ENCODE measurements at places on chromosomes 16 and 17.

- no peak for DNase-seq
Measured at GRCh38 chr17:45949755-45950320, 49.2 kb upstream of the STH start.

DNA sequence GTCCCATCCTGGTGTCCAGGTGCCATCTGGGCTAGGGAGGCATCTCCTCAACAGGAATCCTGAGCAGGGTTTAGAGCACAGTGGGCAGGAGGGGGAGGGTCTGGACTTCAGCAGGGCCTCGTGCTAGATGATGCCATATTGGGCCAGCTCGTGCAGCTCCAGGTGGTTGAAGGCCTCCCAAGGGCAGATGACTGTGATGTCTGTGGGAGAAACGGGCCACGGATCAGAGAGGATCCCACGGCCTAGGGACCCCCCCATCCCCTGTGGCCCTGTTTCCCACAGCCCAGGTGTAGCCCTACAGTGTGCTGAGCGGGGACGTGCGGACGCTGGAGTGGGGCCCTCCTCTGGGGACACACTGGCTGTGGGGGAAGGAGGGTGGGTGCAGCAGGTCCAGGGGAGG, 5.4 kb downstream of the PDE6G start:
- no peak for DNase-seq

DNA sequence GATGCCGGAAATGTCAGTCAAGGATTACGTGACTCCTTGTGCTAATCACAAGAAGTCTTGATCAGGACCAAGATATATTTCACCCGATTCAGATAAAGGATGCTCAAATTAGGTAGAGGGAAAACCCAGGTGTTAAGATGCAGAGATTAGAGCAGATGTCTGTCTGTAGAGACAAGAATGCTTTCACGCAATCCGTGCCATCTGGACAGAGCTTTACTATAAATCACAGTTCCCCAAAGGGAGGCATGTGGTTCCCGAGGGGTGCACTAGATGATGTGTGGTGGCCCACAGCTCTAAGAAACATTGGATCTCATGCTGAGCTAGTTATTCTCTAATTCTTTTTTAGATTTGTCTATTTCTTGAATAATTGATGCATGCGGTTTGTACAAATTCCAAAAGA, 9.8 kb upstream of the MAP3K14 start:
- no peak for DNase-seq

DNA sequence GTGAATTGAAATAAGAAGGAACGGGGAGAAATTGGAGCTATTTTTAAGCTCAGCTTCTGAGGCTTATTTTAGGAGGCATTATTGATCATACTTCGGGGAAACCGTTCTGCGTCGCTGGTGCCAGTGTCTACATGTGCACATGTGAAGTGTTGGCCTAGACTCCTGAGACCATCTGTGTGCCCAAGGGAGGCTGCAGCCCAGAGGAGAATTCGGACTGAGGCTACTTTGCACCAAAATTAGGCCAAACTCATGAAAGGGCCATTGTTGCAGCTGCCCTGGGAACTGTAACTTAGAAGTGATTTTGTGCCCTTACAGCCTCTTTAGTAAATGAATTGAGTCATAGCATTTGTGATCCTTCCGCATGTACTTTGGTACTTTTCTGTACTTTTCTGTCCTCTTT, 102.0 kb upstream of the NOL11 start:
- no peak for DNase-seq

GRCh38 chr16:29126616-29127015, 141.8 kb downstream of the LAT start:
- no peak for DNase-seq

- DNase-seq, result no peak
Measured at GRCh38 chr17:58305626-58306025, 23.0 kb downstream of the TSPOAP1 start.
